Activated naive CD8-positive, alpha-beta T cell treated with anti-CD3 and anti-CD28 coated beads, Interleukin-2, amount 50 U/mL, for 16 hours (primary cell): ENCODE measurements at places on chromosomes 3 and 15.

GRCh38 chr15:57235873-57236272, 140.4 kb upstream of the CGNL1 start:
- no peak for DNase-seq

DNA sequence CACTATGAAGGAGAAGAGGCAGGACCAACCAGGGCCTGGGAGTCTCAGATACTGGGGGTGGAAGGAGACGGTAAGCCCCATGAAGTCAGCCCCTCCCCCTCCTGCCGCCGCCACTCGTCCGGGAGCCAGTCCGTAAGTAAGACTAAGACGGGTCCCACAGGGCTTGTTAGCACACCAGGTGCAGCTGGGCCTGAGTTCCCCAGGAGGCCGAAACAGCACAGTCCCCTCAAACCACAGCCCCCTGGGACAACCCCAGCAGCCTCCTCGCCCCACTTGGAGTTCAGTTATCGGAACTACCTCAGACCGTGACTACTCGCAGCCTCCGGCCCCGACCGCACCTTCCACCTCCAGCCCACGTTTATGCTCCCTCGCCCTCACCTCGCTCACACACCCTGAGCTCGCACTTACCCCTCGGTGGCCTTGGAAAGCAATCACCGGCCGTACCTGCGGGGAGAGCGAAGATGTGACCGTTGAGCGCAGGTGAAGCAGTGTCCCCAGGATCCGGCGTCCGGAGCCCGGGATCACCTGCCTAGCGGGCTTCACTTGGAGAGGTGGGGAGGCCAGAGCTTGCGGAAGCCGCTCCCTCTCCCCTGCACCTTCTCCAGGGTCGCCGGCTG, 557 bp downstream of the ELL3 start:
- no peak for DNase-seq

DNA sequence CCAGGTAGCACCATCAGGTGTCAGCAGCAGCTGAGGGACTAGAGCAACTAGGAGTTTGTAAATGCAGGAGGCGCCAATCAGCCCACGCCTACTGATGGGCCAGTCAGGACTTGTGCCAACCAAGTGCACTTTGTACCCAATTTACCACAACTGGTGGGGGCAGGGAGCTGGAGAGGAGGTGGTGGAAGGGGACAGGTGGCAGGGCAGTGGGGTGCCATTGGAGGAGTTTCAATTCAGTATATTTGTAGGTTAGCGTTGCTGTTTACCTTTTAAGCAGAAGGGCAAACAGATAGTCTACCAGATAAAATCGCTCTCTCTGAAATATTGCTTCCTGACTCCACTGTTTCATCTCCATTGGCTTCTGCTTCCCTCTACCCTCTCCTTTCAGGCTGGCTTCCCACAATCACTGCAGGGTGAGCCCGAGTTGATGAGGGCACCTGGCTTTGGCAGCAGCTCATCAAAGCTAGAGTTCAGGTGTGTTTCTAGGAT, 75.7 kb downstream of the TRIM69 start:
- DNase-seq: no peak

GRCh38 chr3:179921500-179921899, 115.2 kb downstream of the PEX5L start:
- DNase-seq: no peak

- no peak for DNase-seq
These were observed 202.3 kb downstream of the CNTN4 start for GRCh38 chr3:2300938-2301337.

- no peak for DNase-seq
These were observed 54.1 kb upstream of the ATP2C1 start for GRCh38 chr3:130839813-130840212.

GRCh38 chr3:176663387-176663786, 533.9 kb downstream of the TBL1XR1 start:
- no peak for DNase-seq

GRCh38 chr3:135349254-135349948, 554.3 kb downstream of the EPHB1 start:
- DNase-seq: no peak

GRCh38 chr3:181265750-181266333, 276.3 kb upstream of the DNAJC19 start:
- DNase-seq: no peak
